Hematopoietic multipotent progenitor cell treated with erythropoietin and hydrocortisone succinate and interleukin-3 and kit ligand, for 4 days (in vitro differentiated cells): ENCODE measurements at places on chromosomes 5 and 9.

GRCh38 chr5:82656341-82656761, 378.2 kb upstream of the RPS23 start:
- peak; percentile 17 for DNase-seq

- DNase-seq, result no peak
Observed at GRCh38 chr5:178304016-178304415, 71.4 kb upstream of the PHYKPL start.

- no peak for DNase-seq
Observed at GRCh38 chr5:16588434-16589214, 28.2 kb downstream of the RETREG1 start.

GRCh38 chr5:82023644-82024043, 51.8 kb downstream of the ATG10 start:
- DNase-seq, result peak; percentile 14

GRCh38 chr5:113606298-113607134, 93.0 kb downstream of the YTHDC2 start:
- peak; percentile 84 for DNase-seq

GRCh38 chr5:20610681-20611080, 622.7 kb upstream of the CDH18 start:
- peak; percentile 41 for DNase-seq

DNA sequence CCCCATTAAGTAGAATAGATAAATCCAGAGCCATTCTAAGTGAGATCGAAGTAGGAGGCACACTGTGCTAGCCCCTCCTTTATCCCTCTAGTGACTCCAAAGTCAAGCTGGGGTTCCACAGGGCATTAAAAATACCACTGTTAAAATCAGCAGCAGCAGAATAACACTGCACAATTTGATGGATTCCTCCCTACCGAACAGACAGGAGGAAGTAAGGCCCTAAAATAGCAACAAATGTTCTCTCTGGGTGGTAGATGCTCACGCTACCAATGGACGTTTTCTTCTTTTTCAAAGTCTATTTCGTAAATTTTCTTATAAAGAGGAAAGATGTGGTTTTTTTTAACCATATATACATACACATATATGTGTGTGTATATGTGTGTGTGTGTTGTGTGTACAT, 54.4 kb downstream of the FBXW11 start:
- peak; percentile 59 for DNase-seq

- no peak for DNase-seq
Observed at GRCh38 chr5:168962306-168962705, 338.6 kb downstream of the SLIT3 start.

GRCh38 chr5:61228229-61228628, 66.0 kb upstream of the SMIM15 start:
- DNase-seq, result peak; percentile 44

DNA sequence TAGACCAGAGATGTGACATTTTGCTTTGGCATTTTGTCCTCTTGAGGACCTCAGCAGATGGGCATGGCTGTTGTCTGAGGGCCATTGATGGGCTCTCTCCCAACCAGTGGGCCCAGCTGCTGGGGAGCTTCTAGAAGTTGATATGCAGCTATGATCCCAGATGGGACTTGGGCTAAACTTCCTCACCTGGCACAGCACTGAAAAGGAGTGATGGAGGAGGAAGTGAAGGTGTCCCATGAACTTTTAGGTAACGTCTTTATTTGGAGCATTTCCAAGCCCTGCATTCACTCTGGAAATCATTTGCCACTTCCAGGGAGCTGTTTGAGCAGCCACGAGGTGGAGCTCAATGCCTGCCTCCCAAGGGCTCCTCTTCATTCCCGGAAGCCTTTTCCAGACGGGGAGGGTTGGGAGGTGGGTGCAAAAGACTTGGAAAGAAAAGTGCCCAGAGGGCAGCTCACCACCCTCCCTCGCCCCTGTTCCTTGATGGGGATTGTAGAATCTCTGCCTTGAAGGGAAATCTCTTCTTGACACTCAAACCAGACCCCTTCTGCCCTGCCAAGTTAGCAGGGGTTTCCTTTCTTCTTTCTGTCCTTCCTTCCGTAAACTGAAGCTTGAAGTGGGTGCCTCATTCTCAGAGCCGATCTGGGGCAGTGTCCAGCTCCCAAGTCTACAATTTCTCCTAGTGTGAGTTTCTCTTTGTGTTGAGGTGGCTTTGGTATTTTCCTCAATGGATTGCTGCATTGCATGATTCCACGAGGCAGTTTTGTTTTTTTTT, 18.1 kb upstream of the NEUROG1 start:
- no peak for DNase-seq

- DNase-seq, result peak; percentile 91
Observed at GRCh38 chr5:94968507-94969095, 316.3 kb downstream of the MCTP1 start.

GRCh38 chr9:111438541-111439235, 45.5 kb downstream of the ECPAS start:
- DNase-seq, result no peak

DNA sequence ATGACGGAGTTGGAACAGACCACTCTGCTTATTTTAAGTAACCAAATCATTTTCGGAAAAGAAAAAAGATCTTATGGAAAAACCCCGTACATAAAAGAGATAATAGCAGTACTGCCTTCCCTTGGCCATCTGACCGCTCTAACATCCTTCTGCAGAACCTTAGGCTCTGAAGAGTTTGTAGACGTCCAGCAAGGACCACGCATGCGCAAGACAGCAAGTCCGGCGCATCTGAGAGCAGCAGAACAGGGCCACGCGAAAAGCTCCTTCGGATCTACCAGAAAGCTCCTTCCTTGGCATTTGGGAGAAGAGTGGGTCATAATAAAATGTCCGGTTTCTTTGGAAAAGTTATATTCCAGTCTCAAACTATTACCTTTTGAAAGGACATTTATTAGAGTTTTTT, 26.8 kb downstream of the PAX5 start:
- no peak for DNase-seq

- DNase-seq, result no peak
Observed at GRCh38 chr5:14097998-14098471, 45.1 kb upstream of the TRIO start.
